Omental fat pad (tissue), 4 donors: ENCODE measurements at places on chromosomes 6 and 20. TPM values are rescaled to one million over a fixed set of nuclear protein-coding genes. Genes with fewer than 3 reads are reported as not detected.

GRCh38 chr6:71531006-71531405 lies 242.4 kb downstream of the OGFRL1 start:
- no peak for DNase-seq

GRCh38 chr6:18044108-18044783 lies 56.8 kb upstream of the KIF13A start:
- no peak for DNase-seq

DNA sequence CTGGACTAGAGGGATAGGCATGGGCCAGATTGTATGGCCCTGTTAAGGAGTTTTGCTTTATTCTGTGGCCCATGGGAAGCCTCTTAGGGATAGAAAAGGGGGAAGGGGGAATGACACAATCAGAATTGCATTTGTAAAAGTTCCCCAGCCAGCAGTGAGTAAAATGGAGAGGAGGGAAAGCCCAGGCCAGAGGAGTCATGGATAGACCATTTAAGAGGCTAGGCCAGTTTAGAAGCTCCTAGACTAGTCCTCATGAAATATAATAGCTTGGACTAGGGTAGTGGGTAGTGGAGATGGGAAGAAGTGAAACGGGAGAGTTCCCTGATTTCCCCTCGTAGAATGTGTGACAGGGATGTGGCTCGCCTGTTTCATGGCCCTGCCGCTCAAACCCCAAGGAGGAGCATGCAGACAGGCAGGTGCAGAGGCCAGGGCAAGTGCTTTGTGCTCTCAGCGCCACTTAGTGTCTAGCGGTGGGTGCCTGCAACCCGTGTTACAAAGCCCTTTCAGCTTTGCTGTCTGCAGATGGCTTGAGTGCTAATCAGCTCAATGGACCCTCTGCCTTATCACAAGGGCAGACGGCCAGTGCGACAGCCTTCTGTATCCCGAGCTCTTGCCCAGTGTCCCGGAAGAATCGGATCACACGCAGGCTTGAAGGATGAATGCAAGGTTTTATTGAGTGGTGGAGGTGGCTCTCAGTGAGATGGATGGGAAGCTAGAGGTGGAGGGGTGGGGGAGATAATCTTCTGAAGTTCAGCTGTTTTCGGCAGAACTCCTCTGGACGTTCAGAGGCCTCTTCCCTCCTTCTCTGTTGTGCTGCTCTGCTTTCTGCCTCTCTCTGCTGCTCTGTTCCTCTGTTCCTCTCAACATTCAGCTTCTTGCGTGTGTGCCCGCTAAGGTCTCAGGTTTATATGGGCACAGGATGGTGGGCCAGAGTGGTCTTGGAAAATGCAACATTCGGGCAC lies 141.1 kb downstream of the CEP57L1 start:
- no peak for DNase-seq

DNA sequence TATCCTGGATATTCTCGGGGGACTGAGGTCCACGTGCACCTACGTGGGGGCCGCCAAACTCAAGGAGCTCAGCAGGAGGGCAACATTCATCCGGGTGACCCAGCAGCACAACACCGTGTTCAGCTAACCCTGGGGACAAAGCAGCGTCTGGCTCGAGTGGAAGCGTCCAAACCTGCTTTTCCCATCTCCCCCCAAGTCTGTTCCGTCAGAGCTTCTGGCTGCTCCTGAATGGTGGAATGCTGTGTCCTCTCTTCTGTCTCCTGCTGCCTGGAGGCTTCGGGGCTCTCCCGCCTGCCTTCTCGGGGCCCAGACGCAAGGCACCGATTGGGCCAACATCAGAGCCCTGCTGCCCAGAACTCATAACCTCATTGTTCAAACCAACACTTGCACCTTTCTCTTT lies 56.7 kb downstream of the GMPR start:
- DNase-seq, result no peak

DNA sequence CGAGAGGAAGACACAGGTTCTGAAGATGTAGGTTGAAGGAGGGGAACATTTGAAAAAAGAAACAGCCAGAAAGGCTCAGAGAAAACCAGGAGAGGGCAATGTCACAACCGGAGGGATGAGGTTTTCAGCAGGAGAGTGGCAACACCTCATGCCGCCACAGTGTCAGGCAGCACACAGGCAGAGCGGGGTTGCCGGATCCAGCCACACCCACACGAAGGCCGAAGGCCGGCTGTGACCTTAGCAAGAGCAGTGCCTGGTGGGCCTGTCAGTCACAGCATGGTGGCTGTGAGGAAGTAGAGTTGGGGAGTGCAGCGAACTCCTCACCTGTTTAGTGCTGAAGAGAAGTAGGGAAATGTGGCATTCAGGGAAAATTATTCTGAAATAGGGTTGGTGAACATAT lies 14.0 kb downstream of the HDDC2 start:
- no peak for DNase-seq

- no peak for DNase-seq
These were observed 73.0 kb downstream of the PHIP start for GRCh38 chr6:79005024-79005423.

GRCh38 chr6:56509031-56509430 lies 133.7 kb downstream of the DST start:
- DNase-seq, result no peak

DNA sequence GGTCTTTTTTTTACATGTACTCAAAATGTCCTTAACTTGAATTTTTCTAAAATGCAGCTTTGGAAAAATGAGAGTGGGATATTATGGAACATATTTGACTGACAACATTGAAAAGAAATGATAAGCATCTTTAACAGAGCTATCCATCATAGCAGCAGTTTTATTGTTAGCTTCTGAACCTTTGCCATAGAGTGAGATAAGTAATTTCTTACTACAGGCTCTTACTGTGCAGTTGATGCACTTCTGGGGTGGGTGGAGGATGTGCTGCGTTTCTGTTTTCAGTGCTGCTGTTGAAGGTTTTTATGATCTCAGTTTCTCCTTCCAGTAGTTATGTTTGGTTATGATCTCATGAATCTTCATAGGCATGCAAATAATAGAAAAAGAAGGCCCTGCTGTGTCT lies 267.0 kb downstream of the TMEM242 start:
- no peak for DNase-seq

DNA sequence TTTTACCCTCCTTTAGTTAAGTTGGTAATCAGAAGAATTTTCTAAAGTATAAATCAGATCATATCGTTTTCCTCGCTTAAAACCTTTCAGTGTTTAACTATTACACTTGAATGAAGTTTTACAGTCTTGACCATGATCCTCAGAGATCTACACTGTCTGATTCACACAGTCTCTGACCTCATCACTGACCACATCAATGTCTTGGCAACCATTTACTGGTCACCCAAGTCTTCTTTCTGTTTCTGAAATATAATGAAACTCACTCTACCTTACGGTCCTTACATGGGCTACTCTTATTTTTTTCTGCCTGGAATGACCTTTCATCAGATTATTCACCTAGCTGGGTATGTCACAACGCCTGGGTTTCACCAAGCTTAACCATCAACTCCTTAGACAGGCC lies 71.4 kb downstream of the ADGB start:
- no peak for DNase-seq

DNA sequence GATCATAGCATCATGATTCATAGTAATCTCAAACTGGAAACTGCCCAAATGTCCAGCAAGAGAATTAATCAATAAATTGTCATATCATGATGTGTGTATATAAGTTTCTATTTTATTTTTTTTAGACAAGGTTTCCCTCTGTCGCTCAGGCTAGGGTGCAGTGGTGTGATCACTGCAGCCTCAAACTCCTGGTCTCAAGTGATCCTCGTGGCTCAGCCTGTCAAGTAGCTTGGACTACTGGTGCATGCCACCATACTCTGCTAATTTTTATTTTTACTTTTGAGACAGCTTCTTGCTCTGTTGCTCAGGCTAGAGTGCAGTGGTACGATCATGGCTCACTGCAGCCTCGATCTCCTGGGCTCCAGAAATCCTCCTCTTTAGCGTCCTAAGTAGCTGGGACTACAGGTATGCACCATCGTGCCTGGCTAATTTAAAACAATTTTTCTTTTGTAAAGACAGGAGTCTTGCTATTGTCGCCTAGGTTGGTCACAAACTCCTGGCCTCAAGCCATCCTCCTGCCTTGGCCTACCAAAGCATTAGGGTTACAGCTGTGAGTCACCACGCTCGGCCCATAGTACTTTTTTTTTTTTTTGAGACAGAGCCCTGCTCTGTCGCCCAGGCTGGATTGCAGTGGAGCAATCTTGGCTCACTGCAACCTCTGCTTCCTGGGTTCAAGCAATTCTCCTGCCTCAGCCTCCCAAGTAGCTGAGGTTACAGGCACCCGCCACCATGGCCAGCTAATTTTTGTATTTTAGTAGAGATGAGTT lies 8.7 kb upstream of the ATRN start:
- no peak for DNase-seq

DNA sequence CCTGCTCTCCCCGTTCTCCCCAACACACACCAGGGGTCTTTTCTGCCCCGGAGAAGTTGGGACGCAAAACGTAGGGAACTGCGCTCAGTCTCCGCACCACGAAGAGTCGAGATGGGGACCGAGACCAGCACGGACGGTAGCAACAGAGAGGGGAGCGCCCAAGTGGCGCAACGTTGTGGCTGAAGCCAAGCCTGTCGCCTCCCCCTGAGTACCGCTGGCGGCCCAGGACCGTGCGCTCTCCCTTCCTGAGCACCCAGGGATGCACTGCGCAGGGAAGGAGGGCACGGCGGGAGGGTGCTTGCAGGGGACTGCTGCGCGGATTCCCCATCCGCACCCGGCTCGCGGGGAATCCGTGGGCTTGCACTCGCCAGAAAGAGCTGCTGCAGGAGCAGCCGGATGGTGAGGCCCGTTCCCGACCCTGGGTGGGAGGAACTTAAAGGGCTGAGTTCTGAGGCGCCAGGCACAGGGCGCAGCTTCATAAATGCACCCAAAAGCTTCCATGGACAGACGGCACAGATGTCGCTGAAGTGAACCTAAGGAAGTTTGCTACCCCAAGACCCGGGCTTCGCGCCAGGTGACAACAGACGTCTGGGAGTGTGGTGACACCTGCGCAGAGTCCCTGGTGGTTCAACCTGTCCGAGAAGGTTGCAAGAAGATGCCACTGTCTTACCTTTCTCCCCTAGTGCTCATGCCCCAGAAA lies 178.7 kb downstream of the TBXT start:
- no peak for DNase-seq

GRCh38 chr6:20810727-20811108 lies 276.5 kb downstream of the CDKAL1 start:
- DNase-seq, result no peak

DNA sequence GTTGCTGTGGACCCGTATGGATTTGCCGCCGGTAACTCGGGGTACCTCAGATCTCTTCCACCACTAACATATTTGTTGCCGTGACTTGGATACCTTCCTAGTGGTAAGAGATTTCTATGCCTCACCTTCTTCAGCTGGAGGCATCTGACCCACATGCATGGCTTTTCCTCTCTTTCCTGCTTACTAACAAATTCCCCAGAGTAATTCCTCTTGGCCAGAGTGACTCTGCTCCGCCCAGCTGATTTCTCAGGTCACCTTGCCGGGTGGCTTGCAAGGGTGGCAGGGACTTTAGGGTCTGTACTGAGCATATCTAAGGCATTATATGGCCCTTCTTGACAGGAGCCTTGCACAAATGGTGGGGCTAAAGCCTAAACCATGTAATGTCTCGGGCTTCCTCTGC lies 38.2 kb downstream of the FAM184A start:
- no peak for DNase-seq

DNA sequence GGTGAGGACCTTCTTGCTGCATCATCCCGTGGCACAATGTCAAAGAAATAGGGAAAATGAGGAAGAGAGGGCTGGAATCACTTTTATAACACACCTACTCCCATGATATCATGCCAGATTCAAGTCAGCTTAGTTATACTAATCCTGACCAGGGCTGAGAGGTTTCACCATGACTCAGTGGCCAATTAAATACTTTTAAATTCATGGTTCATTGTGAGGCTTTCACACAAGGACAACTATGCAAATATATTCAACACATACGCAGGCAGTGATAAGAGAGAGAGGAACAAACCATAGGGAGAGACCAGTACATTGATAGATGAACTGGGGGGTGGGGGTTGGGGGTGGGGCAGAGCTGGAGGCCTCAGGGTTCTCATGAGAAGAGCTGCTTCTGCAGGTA lies 313.1 kb downstream of the LRFN2 start:
- no peak for DNase-seq

- DNase-seq, result no peak
These were observed 69.0 kb downstream of the SESN1 start for GRCh38 chr6:109025639-109026038.

DNA sequence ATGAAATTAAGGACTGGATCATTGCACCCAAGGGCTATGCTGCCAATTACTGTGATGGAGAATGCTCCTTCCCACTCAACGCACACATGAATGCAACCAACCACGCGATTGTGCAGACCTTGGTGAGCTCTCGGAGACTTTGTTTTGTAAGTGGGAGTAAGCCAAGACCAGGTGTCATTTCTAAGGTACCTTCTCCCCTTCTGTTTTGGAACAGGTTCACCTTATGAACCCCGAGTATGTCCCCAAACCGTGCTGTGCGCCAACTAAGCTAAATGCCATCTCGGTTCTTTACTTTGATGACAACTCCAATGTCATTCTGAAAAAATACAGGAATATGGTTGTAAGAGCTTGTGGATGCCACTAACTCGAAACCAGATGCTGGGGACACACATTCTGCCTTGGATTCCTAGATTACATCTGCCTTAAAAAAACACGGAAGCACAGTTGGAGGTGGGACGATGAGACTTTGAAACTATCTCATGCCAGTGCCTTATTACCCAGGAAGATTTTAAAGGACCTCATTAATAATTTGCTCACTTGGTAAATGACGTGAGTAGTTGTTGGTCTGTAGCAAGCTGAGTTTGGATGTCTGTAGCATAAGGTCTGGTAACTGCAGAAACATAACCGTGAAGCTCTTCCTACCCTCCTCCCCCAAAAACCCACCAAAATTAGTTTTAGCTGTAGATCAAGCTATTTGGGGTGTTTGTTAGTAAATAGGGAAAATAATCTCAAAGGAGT lies 30.4 kb downstream of the TXNDC5 start:
- DNase-seq, result no peak

DNA sequence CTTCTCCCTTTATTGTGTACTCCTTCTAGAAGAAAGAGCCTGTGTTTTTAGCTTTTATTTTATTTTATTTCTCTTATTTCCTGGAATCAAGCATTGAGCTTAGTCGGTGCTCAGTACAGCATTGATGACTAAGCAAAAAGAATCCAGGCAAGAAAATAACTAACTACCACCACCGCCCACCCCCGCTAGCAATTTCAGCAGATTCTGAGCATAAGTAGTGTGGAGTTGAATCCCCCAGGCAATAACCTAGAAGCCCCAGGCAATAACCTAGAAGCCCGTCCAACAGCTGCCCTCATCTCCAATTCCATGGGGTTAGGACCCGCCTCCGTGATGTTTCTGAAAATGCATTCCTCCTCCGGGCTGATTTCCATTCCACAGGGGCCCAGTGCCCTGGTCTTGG lies 258.0 kb upstream of the TAB2 start:
- DNase-seq, result no peak

GRCh38 chr20:61292821-61293612 lies 41.0 kb downstream of the CDH4 start:
- DNase-seq, result no peak

- DNase-seq, result no peak
These were observed 182.9 kb downstream of the SOD2 start for GRCh38 chr6:159510141-159510540.

- DNase-seq, result no peak
These were observed 317.2 kb downstream of the LAMA2 start for GRCh38 chr6:129200151-129200550.

GRCh38 chr6:65998544-65998943 lies 291.5 kb upstream of the EYS start:
- no peak for DNase-seq

The SCRT2 gene
- total RNA-seq, result not detected

The SRSF12 gene
- total RNA-seq, result 3.4 TPM

The PXDC1 gene
- 133 TPM for total RNA-seq

The CPNE1 gene
- 80.3 TPM for total RNA-seq

The BMP2 gene
- total RNA-seq, result 36.6 TPM

The SASH1 gene
- total RNA-seq, result 151 TPM
